ENCODE measurements at places on chromosomes 3 and 15. TPM values are rescaled to one million over a fixed set of nuclear protein-coding genes. Genes with fewer than 3 reads are reported as not detected.

DNA sequence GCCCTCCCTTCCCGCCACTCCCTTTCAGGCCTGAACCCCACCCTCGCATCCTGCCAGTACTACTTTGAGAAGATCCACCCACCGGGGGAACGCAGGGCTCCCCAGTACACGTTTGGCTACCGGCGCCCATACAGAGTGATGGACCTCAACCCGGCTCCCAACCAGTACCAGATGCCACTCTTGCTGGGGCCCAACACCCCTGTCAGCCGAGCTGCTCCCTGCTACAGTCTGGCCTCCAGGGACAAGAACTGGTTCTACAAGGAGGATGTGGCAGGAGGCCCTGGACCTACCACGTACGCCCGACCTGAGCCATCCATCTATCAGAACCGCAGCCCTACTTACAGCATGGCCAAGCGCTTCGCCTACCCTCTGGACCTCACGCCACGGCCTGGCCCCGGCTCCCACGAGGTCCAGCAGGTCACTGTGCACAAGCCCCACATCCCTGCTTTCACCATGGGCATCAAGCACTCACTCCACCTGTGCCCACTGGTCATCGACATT is 14.4 kb upstream of the CSPG4 start:
- DNase-seq: no peak

DNA sequence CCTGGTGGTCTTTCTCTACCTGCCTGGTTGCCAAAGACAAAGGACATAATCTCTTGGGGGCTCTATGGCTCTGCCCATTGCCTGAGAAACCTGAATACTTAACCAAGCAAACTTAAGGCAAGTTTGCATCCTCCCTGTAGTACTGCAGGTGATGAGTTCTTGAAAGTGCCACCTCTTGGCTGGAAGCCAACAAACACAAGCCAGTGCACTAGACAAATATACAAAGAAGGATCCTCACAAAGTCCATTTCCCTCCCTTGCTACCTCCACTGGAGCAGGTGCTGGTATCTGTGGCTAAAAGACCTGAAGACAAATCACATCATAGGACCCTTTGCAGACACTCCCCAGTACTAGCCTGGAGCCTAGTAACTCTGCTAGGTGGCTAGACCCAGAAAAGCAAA is 772.3 kb downstream of the SI start:
- DNase-seq: no peak

GRCh38 chr3:44906997-44907396 is 32.6 kb downstream of the TGM4 start:
- no peak for DNase-seq

DNA sequence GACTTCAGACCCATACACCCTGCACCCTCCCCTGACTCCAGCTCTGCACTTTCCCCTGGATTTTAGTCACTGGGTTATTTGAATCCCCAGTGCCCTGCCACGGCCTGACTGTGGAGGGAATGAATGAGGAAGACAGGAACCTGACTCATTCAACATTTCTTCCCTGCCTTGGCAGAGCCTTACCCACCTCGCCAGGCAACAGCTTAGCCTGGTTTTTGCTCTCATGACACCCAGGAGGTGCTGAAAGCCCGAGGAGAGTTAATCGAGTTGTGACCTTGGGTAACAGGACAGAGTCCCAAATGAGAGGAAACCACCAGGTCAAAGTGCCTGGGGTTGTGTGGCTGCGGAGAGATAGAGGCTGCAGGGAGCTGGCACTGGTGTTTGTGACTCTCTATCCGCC is 128.3 kb downstream of the SMAD6 start:
- DNase-seq: no peak

GRCh38 chr3:49553324-49553691 is 969 bp upstream of the BSN start:
- DNase-seq: no peak

DNA sequence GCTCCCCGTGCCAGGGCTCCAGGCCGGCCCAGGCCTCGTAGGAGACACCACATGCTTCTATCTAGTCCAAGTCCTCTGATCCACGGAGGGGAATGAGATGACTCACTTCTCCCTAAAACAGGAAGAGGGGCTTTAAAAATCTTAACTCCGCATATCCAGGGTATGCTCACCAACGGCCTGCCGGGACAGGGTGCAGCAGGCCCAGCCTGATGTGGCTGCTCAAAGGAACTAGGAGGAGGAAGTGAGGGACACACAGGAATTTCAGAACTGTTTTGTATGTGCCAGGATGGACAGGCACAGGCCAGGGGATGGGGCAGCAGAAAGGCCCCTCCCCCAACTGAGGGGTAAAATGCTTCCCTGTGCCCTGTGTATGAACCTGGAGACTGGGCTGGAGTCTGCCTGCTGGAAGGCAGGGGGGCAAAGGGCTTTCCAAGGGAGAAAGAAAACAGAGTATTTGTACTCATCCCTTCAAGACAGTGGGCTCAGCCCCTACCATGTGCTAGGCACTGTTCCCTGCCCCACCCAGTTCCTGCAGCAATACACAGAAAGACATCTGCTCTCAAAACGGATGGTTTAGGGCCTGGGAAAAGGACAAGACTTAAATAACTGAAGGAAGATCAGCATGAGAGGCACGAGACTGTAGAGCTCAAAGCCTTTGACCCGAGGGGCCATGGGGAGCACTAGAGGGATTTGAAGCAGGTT is 22.1 kb downstream of the CHDH start:
- DNase-seq: no peak

DNA sequence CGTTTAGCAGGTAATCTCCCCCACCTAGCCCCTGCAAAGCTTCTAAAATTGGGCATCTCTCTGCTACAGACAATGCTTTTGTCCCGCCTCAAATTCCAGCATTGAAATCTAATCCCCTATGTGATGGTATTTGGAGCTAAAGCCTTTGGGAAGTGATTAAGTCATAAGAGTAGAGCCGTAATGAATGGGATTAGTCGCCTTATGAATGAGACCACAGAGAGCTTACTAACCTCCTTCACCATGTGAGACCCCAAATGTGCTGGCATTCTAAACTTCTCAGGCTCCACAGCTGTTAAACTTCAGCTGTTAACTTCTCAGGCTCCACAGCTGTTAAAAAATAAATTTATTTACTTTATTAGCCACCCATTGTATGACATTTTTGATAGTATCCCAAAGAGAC is 374.2 kb upstream of the BCHE start:
- no peak for DNase-seq

- DNase-seq: no peak
These were observed 8.7 kb downstream of the MME start for GRCh38 chr3:155088706-155089345.

GRCh38 chr3:30752970-30753369 is 141.5 kb downstream of the GADL1 start:
- no peak for DNase-seq

- DNase-seq: no peak
These were observed 7.5 kb downstream of the SOX14 start for GRCh38 chr3:137771401-137772213.

DNA sequence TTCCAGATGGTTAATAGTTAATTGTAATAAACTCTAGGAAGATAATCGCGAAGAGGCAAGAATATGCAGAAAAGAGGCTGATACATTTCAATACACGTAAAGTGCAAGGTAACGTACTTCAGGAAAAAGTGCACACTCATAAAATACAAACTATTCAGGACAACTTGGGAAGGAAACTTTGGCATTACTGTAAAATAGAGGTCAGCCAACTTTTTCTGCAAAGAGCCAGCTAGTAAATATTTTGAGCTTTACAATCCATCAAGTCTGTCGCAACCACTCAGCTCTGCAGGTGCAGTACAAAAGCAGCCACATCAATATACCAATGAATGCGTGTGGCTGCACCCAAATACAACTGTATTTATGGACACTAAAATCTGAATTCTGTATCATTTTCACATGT is 51.6 kb upstream of the THUMPD3 start:
- DNase-seq: no peak

GRCh38 chr3:21893242-21893641 is 142.2 kb upstream of the ZNF385D start:
- DNase-seq: no peak

DNA sequence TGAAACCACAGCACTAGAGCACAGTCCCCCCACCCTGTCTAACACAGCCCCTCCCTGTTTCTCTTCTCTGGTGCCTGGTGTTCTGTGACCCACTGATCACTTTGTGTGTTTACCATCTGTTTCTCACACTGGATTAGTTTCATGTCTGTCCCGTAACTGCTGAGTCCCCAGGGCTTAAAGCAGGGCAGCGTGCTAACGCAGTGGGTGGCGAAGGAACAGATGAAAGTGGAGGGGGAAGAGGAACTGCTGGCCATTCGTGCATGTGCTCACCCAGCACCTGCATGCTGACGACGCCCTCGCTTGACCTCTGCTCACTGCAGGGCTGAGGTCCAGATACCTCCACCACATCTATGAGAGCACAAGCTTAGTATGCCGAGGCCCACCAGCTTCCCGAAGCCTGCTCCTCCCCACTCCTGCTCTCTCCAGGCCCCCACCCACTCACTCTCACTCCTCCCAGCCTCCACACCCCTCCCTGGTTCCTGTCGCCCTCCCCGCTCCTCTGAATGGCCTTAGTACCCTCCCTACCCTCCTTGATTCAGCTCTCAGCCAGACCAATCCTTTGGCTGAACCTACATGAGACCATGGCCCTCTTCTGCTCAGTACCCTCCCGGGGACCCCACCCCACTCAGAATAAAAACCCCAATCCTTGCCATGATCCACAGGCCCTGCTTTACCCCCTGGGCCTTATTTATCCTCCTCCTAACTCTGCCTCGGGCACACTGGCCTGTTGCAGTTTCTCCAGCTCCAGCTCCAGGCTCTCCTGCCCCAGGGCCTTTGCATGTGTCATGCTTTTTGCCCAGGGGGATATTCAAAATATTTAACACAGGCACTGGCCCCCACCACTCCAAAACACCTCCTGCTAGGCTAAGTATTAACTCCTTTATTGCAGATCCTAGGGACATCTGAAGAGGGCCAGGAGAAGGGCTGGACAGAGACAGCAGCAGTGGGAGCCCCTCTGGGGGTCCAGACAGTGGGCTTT is 15.1 kb upstream of the IQSEC1 start:
- DNase-seq: no peak

DNA sequence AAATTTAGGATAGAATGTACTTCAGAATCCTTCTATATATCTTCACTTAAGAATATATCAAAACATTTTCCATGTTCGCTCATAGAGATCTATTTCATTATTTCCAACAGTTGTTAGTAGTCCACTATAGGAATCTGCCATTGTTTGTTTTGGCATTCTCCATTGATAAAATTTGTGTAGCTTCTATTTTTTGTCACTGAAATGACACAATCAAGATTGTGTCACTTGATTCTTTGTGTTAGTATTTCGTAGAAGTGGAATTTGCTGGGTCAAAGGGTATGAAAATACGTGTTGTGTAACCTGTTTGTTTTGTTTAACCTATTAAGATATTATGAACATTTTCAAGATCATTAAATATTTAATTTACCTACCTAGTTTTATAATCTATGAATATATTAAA is 15.9 kb upstream of the GPR156 start:
- DNase-seq: no peak

DNA sequence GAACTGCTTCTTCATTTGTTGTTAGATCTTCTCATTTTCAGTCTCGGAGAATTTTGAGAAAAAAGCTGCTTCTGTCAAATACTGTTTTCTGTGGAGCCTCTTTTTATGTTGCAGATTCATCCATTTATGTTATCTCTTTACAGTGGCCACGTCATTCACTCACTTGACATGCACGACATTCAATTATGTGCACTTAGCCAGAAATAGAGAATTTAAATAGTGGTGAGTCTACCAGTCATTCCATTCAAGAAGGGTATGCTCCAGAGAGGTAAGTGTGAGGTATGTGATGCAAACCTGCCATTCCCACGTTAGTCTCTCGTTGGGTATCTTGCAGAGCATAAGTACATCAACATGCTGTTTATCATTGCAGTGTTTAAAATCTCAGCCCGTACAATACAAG is 9.8 kb downstream of the ARPP19 start:
- no peak for DNase-seq

DNA sequence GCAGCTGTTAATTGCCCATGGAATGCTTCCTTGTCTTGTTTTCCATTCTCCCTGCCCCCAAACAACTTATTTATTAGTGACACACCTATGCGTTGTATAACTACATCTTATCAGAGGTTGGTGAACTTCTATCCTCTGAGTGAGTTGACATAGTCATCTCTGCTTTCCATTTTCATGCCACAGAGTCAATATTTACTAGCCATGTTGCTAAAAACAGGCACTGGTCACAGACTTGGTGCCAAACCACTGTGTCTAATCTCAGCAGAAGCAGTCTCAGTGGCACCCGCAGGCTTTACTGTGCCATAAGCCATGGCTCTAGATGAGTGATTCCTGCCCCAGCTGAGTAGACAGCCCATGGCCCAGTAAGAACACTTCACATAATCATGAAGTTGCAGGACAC is 26.5 kb downstream of the DAPK2 start:
- no peak for DNase-seq

DNA sequence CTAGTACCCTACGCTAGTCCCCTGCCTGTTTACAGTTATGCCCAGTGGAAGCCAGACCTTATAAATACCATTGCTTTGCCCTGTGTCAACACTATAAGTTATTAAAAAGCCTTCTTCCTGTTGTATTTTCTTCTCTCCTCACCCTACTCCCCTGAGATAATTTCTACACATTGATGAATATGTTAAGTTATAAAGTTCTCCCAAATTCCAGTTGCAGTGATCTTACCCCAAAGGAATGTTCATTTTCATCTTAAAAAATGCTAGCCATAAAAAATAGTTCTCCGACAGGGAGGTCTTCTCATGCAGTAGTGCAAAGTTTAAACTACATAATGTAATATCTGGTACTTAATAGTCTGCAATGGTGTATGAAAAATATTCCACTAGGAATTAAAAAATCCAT is 58.6 kb downstream of the MAP2K5 start:
- DNase-seq: no peak

The SAMMSON gene
- polyA plus RNA-seq: 0.10 TPM

The FSIP1 gene
- polyA plus RNA-seq: 2.9 TPM

The PLSCR5 gene
- not detected for polyA plus RNA-seq

The PIF1 gene
- polyA plus RNA-seq: 6.8 TPM

The GPR160 gene
- 36.3 TPM for polyA plus RNA-seq
